ENCODE measurements at places on chromosomes 1 and 21.

DNA sequence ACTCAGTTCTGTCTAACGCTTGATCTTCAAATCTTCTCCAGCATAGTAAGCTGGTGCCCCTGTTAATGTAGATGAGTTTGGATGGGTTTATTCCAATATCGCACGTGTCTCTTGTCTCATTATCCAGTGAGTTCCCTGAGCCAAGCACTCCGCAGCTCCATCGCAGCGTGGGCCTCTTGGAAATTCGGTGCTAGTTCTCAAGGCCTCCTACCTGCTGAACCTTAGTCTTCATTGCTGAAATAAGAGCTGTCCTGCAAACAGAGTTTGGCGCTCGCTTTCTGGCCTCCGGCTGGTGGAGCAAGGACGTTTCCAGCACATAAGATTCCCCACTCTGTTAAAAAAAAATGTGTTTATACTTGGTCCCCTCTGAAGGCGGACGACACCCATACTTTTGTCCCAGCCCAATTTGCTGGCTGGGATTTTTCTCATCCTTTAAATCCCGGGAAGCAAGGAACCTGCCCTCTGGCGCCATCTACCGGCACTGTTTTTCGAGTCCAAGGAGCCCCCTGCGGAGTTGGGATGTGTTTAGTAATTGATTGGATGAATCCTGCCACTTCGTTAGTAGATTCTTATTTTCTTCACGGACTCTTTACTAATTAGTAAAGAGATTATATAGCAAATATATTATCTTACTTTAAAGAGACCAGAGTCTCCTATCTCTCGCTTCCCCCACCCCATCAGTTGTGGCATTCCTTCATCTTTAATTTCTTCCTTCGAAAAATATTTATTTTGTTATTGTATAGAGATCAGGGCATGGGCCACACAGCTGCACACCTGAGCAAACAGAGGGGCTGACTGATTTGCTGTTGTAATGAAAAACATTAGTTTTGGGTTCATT lies 14.7 kb downstream of the JUN start:
- no peak for DNase-seq

- DNase-seq = no peak
Measured at GRCh38 chr1:39574646-39575045, 1.9 kb downstream of the PABPC4 start.

DNA sequence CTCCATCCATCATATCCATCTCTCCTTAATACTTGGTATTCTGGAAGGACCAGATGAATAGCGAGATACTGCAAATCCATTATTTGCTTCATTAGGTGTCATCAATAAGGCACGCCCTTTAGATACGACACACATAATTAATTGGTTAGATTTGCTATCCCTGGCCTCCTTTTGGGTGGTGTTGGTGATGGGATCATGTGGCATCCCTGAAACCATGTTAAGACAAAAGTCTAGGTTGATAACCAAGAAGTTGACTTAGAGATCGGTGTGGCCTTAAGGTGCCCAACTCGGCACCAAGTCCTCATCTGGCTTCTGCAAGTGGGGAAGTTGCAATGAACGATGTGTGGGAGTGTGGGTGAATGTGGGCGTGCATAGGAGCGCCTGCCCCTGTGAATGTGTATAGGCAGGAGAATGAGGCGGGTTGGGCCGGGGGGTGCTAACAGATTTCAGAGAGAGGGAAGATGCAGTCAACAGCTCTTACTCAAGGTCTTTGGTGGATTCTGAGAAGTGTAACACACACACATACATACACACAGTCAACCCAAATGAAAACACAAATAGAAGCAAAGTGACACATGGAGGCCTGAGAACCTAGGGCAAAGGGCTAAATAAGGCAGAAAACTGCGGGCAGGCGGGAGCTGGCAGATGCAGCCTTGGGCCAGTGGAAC lies 415.7 kb upstream of the ESRRG start:
- DNase-seq = no peak

GRCh38 chr1:101360506-101360905 lies 123.7 kb downstream of the S1PR1 start:
- DNase-seq = no peak

GRCh38 chr1:153348511-153349362 lies at the start of gene PGLYRP4:
TSS of gene PGLYRP4 (minus strand) at chr1:153348841. CDS start at chr1:153347932, 909 bp downstream.
- DNase-seq = no peak

GRCh38 chr1:216562383-216562782 lies 139.1 kb upstream of the USH2A start:
- no peak for DNase-seq

All from activated CD4-positive, alpha-beta T cell treated with anti-CD3 and anti-CD28 coated beads, Interleukin-2, amount 50 U/mL, for 24 hours (primary cell).